ENCODE measurements at places on chromosomes 2 and 18. TPM values are rescaled to one million over a fixed set of nuclear protein-coding genes. Genes with fewer than 3 reads are reported as not detected.

DNA sequence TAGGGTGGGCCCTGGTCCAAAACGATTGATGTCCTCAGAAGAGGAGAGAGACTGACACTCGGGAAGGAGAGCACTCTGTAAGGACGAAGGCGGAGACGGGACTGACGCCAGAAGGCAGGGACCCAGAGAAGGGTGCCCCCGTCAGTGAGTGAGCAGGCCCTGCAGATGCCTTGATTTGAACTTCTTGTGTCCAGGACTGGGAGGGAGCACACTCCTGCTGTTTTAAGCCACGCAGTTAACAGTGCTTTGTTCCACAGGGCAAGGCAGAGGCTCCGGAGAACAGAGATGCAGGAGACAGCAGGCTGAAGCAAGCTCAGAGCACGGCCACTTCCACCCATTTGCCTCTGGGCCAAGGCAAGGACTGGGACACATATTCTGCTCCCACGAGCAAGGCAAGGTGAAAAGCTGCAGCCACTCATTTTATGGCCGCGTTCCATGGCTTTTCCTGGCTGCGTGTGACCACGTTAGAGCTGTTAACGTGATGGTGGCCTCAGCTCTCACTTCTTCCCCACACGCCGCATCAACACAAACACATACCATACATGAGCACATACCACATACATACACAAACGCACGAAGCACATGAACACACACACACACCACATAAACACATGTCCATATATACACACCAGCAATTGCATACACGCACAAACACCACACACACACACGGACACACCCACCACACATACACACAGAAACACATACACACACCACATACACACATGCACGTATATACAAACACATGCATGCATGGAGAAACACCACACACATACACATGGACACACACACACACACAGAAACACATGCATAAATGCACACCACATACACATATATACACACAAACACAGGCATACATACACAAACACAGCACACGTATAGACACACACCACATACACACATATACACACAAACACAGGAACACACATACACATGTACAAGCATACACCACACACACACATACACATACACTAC, 521.0 kb upstream of the MYT1L start:
- DNase-seq = no peak

GRCh38 chr2:61253136-61253535, 91.1 kb downstream of the C2orf74 start:
- DNase-seq = no peak

UGT1A9 gene
- 6.2 TPM for polyA plus RNA-seq

DNA sequence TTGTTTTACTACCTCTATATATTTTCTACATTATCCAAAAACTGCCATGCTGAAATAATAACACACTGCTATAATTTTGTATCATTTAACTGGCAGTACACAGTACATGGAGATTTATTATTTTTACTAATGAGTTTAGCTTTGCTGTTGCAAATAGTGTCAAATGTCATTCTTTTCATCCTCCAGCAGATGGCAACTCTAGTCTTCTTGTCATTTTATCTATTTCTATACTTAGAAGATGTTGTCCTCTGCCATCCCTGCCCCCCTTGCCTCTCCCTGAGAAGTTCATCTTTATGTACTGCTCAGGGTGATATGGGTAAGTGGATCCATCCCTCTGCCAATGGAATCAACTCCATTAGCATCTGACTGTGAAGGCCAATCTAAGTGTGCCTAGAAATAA, 21.7 kb upstream of the LRRTM1 start:
- DNase-seq = no peak

GRCh38 chr2:98507891-98508708, 63.4 kb downstream of the INPP4A start:
- DNase-seq = no peak

DNA sequence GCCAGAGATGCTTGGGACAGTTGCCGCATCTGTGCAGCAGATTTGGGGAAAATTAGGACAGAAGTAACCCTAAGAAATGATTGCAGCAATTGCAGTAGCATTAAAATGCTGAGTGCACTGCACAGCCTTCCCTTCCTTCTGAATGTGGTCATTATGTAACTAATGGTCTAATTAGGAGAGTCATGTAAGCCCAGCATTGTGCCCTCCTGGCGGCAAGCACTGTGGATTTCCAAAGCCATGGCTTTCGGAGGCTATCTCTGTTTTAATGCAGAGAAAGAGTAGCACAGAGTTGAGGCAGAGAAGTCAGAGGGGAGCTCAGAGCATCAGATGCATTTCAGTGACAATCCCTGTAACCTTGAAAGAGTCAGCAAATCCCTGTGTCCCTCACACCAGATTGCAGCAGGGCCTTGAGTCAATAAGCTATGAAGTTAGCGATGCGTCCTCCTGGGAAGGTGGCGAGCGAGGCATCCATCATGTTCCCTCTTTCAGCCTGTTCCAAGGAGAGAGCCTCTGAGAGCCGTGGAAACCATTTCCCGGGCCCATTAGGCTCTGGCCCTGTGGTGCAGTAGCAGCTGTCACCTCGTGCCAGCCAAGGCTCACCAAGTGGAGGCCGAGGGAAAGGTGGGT, 307.2 kb downstream of the FBXO15 start:
- DNase-seq = no peak

WDR7 gene
- 12.5 TPM for polyA plus RNA-seq

All from renal cortex interstitium (tissue), 15 donors.